ENCODE measurements at places on chromosomes 4 and X.

- peak; percentile 65 for DNase-seq
Measured at GRCh38 chrX:109732017-109732801, 848 bp downstream of the ACSL4 start.

- DNase-seq: no peak
Measured at GRCh38 chr4:179662522-179662921, 2220.3 kb upstream of the AGA start.

GRCh38 chrX:19514791-19515614 lies at the start of gene MAP3K15:
Gene MAP3K15, minus strand, starts transcription at chrX:19515508. Its CDS starts 247 bp downstream, at chrX:19515261.
- peak; percentile 22 for DNase-seq

DNA sequence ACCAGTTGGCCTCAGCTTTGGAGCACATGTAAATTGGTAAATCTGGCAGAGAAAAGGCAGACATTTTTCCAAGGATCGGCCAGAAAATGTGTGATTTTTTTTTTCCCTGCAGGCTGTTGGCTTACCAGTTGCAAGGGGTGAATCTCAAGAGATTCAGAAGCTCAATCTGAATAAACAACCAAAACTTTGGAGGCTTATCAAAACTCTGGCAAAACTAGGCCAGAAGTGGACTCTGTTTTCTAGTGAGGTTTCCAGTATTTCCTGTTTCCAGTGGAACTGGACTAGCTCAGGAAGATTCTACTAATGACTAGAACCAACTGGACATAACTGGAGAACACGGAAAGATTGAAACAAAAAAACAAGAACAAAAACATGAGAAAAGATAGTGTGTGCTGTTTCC lies 191.3 kb downstream of the SMIM20 start:
- DNase-seq: no peak

DNA sequence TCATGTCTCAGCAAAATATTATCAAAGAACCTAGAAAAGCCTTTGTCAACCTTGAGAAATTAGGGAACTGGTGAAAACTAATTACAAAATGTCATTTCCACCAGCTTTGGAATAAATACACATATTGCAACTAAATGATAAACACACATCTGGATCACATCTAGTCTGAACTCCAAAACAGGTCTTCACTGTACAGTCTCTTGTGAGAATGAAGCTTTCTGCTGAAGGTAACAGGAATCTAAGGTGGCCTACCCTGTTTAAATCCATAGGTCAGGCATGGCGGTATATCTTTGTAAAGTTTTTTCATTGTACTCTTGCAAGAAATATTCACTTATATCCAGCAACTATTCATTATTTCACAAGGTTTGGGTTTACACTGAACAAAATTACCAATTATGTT lies 1.7 kb downstream of the SH3D19 start:
- DNase-seq: peak; percentile 38

DNA sequence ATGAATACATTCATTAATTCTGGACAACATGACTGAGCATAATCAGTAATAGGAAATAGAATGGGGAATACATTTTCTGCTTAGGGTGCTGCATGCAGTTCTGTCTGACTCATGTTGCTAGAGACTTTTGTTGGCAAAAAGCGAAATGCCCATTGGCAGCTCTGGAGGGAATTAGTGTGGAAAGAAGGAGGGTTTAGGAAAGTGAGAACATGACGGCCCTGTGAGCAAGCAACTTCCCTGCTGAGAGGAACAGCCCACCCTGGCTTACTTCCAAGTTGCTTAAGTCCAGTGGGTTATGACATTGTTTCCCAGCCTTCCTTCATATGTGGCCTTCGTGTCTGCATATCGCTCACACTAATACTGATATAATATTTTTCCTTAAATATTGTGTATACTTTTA lies 13.8 kb downstream of the MAD2L1 start:
- peak; percentile 63 for DNase-seq

DNA sequence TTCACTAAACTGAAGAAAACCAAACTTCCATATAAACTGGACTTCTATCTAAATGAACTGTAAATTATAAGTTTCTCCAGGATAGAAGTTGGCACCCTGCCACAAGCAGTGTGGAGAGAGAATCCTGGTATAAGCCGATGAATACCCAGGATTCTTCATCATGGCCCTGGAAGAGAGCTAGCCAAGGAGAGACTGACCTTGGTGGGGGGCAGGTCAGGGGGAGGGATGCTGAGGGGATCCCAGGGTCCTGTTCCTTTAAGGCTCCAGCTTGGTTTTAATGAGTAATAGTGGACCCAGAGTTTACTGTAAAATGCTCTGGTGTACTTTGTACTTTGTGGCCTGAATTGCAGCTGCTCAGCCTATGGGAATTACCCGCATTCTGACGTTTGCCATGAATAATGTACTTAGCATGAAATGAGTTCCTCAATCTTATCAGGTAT lies 16.9 kb downstream of the RASSF6 start:
- no peak for DNase-seq

- DNase-seq: no peak
Measured at GRCh38 chr4:175271010-175271630, 353.0 kb downstream of the ADAM29 start.

DNA sequence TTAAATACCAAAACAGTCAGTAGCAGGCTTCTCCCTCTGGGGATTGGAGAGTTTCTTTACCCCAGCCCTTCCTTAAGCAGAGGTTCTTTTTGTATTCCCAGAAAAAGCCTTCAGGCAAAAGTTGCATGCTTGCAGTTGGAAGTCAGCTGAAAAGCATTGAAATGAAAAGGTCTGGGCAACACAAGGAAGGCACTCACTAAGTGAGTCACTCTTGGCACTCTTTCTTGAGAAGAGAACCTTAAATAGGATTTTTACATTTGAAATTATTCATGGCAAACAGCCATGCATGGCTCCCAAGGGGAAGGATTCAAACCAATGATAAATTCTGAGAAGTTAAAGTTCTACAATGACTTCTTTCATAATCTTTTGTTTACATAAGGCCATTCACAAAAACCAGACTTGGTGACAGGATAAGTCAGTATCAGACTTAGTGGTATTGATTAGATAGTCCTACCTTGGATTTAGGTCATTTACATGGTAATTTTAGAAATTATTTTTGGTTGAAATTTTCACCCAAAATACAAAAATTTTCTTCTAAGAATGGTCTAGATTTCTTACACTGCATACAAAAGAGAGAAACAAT lies 2068.9 kb downstream of the PCDH7 start:
- DNase-seq: peak; percentile 6
